ENCODE measurements at places on chromosomes 4 and X.

DNA sequence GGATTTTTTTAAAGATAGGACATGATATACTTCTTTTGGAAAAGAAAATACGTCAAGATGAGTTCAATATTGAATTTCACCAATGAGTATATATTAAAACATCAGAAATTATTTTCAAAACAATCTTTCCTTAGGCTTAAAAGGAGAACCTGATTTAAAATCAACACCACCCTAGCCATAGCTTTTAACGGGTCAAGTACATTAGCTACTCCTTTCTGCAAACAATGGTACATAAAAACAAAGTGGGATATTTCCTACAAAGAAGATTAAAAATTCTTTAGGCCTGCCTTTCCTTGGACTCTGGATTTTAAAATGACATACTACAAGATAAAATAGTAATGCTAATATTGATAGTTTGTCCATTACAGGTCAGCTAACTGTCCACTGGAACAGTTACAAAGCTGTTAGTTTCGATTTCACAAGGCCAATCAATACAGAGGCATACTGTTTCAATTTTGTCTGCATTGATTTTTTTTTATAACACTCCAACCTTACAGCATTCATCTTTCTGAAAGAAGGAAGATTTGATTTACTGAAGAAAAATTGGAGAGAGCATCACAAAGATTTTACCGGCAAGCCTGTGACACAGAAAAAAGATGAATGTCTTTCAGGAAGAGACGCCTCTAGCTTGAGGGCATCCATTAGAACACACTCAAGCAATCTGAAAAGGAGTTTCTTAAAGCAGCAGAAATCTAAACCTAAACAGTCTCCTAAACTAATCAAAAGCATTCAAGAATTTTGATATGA is 97.2 kb downstream of the MAB21L2 start:
- no peak for DNase-seq

GRCh38 chr4:85496933-85497332 is 22.0 kb downstream of the ARHGAP24 start:
- no peak for DNase-seq

DNA sequence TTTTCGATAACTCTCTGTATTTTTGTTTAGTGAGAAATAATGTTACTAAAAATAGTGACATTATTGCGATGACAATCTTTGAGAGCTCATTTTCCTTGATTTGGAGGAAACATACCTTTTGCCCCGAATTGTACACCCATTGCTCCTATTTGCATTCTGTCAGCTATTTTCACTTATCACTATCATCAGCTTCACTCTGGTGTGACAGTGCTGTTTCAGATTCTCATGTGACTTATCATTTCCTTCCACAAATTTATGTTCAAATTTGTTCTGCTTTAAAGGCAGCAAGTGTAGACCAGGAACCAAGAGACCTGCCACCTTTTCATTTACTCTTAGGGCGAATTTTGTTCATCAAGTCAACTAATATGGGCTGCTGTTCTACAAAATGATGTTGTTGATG is 179.4 kb downstream of the RBM46 start:
- DNase-seq = no peak

DNA sequence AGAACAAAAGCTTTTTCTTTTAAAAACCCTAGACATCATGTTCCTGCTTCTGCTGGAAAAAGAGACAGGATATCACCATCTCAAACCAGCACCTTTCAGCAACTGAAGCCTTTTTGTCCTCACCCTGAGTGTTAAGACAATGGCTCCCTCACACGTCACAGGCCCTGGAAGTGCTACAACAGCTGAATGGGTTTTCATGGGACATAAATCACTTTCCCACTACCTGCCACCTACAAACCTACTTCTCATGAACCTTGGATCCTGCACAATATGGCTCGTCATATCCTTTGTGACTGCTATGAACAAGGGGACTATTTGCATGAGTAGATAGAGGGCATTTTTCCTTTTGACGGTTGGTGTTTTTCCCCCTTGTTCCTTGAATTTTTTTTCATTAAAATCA is 93.6 kb downstream of the TSPAN5 start:
- DNase-seq = no peak

DNA sequence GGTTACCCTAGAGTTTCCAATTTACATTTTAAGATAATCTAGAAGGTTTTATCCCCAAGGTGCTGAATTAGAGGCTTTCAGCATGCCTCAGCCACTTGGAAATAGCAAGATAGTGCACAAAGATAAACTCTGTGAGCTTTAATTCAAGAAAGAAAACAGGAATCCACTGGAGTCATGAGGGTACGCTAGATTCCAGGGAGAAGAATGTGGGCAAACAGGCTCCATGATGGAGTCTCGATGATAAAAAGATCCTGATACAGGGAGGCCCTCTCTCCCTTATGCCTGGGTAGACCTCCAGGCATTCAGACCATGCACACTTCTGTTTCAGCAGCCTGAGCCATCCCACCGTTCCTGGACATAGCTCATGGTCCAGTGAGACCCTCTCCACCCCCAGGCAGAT is 344.6 kb upstream of the LCORL start:
- DNase-seq = no peak

- DNase-seq = no peak
These were observed 131.8 kb upstream of the VCX start for GRCh38 chrX:7711167-7711566.

DNA sequence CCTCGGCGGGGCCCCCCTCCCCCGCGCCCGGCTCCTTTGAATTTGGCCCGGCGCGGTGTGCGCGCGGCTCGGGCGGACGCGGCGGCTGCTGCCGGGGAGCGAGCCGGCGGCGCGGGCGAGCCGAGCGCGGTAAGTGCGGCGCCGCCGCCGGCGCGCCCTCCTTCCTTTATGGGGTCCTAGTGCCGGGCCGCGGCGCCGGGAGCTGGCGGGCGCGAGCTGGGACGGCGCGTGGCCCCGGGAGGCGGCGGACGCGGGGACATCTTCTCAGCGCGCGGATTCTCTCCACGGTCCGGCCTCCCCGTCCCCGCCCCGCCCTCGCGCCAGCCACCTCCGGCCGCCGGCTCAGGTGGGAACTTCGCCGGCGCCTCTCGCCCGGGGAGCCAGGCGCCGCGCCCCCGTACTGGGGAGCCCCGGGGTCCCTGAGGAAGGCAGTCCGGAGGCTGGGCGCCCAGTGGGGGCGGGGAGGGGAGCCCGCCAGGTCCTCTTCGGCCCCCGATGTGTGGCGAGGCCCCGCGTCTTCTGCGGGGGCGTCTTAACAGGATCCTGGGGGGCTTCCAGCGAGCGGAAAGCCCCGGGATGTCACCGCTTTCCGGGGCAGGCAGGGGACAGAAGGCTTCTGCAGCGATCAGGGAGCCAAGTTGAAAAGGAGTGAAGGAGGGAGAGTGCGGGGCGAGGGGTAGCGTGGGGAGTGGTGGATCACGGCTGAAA is 98.4 kb upstream of the TENM3 start:
- DNase-seq = peak; percentile 84

GRCh38 chrX:85112293-85112692 is 108.6 kb downstream of the APOOL start:
- DNase-seq = no peak

GRCh38 chrX:69323786-69324720 is 158.8 kb upstream of the PJA1 start:
- DNase-seq = no peak

DNA sequence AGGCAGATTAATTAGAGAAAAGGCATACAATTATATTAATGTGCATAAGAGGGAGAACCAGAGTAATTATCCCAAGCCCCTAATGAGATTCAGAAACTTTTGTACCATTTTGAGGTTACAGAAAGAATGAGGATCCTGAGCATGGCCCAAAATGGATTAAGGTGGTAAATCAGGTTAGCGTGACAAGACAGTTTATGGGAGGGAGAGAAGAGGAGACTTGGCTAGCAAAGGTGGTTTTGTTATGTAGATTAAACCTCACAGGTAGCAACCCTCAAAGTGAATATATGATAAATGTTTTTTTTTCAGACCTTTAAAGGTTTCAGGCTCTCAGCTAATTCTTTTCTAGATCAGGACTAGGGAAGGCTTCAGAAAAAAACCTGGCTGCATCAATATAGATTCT is 781.8 kb downstream of the FAM133A start:
- DNase-seq = no peak

GRCh38 chr4:76306882-76307659 is 538 bp downstream of the STBD1 start:
- peak; percentile 45 for DNase-seq

- DNase-seq = no peak
These were observed 111.2 kb upstream of the TECRL start for GRCh38 chr4:64520421-64520820.

DNA sequence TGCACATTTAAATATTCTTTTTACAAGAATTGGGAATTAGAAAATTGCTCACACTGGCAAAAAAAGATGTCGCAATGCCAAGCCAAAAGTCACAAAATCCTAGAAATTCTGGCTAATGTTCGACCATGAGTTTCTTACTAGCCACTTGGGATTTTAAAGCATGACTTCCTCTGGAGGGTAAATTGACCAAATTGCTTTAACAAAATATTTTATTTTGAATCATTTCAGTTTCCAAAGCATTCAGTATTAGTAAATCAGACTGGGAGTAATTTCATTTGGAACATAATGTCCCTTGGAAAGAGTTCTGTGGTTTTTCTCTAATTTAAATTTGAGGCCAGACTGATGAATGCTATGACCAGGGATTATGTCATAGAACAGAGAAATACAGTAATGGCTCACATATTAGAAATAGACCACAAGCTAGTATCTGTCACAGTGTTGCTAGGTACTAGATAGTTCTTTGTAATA is 7.6 kb upstream of the CXCL5 start:
- DNase-seq = no peak

- no peak for DNase-seq
These were observed 169.9 kb downstream of the BMPR1B start for GRCh38 chr4:94927696-94928095.

- DNase-seq = no peak
These were observed 1087.8 kb downstream of the C4orf33 start for GRCh38 chr4:130183766-130184165.

DNA sequence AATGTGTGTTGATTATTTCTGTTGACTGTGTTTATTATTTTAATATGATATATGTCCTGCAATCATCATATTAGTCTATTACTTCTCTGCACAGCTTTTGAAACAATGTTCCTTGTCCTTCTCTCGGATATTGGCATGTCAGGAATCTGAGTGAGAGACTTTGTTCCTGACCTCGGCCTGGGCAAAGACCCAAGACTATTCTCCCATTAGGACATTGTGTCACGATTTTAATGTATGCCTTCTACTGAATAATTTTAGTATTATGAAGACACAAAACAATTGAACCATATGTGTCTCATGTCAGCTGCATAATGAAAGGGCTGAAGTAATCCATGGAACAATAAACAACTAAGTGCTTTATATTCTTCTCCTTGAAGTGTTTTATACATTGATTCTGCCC is 580.8 kb upstream of the TENM3 start:
- DNase-seq = no peak

Data from D341Med (cell line).